ENCODE measurements at places on chromosomes 6 and 20. TPM values are rescaled to one million over a fixed set of nuclear protein-coding genes. Genes with fewer than 3 reads are reported as not detected.

The TTLL9 gene
- 2.9 TPM for total RNA-seq

GRCh38 chr6:143642403-143642802 lies 35.4 kb upstream of the PHACTR2 start:
- peaks cover 2% of the 10 kb centered on the region for H3K36me3 ChIP-seq
- no peak for DNase-seq
- H3K27ac ChIP-seq = no peak overlapping the region

DNA sequence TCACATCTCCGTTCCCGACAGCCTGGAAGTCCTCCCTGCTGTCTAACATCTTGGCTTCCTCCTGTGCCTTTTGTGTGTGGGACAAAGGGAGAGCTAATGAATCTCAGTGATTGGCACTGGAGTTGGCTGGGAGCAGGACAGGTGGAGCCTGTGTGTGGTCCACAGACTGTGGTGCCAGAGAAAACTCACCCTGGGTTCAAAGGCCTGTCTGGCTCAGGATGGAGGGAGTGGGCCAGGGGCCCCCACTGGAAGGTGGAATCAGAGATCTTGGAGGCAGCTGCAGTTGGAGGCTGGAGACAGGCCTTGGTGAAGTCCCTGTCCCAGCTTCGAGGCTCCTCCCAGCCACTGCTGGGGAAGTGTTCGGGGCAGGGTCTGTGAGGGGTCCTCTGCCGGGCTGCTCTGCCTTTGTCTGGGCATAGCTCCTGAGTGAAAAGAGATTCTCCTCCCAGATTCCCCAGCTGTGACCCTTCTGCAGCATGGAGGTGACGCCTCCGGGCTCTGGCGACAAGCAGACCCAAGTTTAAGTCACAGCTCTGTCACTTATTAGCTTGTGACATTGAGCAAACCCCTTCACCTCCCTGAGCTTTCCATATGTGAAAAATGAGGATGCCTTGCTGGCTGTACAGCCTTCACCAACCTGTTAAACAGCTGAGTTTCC lies 13.9 kb upstream of the ITPR3 start:
- H3K4me1 ChIP-seq = peaks cover 63% of the 10 kb centered on the region
- no peak for DNase-seq
- H3K27me3 ChIP-seq = peaks cover 2% of the 10 kb centered on the region
- no peaks in the 10 kb centered on the region for H3K36me3 ChIP-seq

DNA sequence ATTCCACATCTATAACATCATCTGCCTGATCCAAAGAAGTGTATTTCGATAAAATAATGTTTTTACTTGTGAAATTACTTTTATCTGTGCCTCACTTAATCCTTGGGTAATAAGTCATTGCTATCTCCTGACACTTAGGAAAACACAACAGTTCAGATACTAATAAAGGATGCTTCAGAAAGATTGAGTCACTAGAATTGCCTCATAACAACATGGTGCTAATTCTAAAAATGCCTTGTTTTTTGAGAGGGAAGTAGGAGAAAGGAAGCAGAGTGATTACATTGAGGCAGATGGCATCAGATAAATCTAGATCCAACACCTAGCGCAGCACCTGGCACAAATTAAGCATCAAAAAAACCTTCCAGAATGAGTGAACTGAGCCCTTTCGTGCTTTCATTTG lies 69.0 kb downstream of the NCOA7 start:
- H3K27me3 ChIP-seq = no peaks in the 10 kb centered on the region
- no peaks in the 10 kb centered on the region for H3K4me1 ChIP-seq
- no peaks in the 10 kb centered on the region for H3K36me3 ChIP-seq
- no peak overlapping the region for H3K27ac ChIP-seq
- H3K4me3 ChIP-seq = no peak overlapping the region

The SYNDIG1 gene
- 0.49 TPM for total RNA-seq

The HLA-DMA gene
- total RNA-seq = 1.7 TPM

All from neural crest cell (in vitro differentiated cells).